ENCODE measurements at places on chromosomes 5 and 9.

- no peak for DNase-seq
These were observed 3.8 kb downstream of the RGMB start for GRCh38 chr5:98777295-98777694.

DNA sequence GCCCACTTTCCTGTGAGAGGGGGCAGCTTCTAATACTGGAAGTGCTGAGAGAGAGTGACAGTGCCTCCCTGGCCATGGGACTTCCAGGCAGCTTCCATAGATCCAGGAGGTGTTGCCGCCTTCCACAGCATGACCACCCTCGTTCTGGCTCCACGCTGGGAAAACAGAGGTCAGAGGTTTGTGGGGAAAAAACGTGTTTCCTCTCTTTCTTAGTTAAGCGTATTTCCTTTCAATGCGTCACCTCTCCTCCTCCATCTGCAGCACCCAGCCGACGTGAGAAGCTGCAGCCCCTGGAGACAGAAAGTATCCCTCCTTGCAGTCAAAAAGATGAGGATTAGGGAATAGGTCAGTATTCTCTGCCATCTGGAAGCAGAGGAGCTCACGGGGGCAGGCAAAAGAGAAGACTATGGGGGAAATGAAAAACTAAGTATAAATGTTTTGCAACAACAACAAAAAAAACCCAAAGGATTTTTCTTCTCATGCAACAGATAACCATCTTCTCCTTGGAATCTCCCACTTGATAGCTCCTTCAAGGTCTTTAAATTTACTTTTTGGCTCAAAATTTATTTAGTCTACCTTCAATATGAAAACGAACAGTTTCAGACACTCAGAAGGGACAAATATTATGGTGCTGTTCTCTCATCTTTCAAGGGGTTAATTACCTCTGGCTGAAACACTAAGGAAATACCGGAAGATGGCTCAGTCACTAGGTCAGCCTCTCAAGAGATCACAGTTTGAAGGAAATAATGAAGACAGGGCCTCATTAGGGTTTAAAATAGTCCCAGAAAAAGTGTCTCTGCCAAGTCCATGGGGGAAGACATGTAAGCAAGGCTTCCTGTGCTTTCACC, 38.0 kb downstream of the MTMR12 start:
- DNase-seq: peak; percentile 67

- DNase-seq: peak; percentile 13
These were observed 57.5 kb downstream of the DAB2IP start for GRCh38 chr9:121708768-121709488.

GRCh38 chr9:80932947-80933780, 756.2 kb downstream of the TLE1 start:
- DNase-seq: no peak

GRCh38 chr5:135332519-135333150, 66.4 kb downstream of the MACROH2A1 start:
- DNase-seq: peak; percentile 73

- peak; percentile 13 for DNase-seq
These were observed 249.8 kb upstream of the ZNF608 start for GRCh38 chr5:124996023-124996763.

DNA sequence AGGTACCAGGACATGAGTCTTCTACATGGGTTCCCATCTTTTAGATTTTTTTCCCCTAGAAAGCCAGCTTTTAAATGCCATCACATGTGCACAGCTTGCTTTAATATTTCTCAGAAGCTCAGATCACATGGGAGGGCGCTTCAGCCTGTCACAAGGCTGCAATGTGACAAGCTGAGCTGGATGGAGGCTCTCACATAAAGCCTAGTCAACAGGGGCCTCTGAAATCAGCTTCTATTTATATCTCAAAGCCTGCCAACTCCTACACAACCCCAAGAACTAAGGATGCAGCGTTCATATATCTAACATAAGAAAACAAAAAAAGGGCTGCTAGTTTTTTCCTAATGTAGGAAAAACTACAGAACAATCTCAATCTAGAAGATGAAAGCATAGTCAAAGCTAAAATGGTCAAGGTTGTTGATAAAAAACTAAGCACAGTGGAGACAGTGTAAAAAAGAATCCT, 2.3 kb downstream of the ZFAND5 start:
- DNase-seq: peak; percentile 85

All from fibroblast of mammary gland (primary cell).